ENCODE measurements at places on chromosomes 4 and X.

DNA sequence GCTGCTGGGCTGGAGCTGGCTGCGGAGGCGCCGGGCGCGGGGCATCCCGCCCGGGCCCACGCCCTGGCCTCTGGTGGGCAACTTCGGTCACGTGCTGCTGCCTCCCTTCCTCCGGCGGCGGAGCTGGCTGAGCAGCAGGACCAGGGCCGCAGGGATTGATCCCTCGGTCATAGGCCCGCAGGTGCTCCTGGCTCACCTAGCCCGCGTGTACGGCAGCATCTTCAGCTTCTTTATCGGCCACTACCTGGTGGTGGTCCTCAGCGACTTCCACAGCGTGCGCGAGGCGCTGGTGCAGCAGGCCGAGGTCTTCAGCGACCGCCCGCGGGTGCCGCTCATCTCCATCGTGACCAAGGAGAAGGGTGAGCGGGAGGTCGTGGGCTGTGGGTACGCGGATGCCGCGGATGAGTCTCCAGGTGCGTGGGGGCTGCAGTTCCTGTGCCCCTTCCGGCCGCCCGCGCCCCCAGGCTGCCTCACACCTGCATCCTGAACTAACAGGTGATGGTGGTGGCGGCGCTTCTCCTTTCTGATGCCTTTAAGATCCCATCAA lies 499 bp downstream of the CYP2U1 start:
- no peak for DNase-seq

GRCh38 chr4:155757745-155758265 lies 1.0 kb upstream of the GUCY1B1 start:
- no peak for DNase-seq

DNA sequence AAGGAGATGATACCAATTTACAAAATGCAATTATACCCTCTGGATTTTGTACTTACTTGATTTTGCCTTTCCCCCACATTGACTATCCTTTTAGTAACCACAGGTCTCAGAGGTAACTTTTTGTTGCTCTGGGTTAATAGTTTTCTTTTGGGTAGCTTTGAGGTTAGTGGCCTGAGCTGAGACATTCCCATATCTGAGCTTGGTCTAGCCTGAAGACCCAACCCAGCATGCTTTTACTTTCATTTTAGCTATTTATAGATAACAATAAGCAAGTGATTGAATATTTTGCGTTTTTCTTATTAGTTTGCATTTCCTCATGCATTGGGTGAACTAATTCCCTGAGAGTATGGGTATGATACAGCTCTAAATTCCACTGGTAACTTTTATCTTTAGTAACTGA lies 11.8 kb downstream of the HTN1 start:
- DNase-seq = no peak

DNA sequence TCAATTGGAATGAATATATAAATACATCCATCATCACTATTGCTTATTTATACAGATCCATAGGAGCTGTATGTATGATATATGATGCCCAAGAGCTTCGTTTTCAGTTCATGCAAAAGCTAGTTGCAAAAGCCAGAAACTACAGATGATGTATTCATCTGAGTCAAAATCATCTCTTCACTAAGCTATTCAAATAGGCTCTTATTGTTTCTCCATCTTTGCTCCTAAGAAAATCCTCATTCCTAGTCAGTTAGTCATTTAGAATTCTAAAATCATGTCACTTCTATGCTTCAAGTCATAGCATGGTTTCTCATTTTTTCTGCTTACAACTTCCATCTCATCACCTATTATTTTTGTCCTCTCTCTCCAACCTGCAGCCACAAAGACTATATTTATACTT lies 300.1 kb upstream of the TRAM1L1 start:
- DNase-seq = no peak

DNA sequence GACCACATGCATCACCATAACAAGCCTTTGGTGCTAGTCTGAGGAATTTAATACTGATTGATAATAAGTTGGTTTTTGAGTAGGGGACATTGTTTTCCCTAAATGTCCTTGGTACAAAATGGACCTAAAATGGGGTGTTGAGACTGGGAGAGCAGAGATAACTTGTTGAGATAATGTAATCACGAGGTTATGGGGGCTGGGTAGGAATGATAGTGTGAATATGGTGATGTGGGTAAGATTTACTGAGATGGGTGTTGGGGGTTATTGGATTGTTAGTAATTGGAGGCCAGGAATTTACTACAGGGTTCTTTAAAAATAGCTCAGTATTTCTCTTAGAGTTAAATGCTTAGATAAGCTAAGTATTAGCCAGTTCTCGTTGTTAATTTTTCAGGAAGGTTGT lies 3.9 kb downstream of the BMP2K start:
- no peak for DNase-seq

DNA sequence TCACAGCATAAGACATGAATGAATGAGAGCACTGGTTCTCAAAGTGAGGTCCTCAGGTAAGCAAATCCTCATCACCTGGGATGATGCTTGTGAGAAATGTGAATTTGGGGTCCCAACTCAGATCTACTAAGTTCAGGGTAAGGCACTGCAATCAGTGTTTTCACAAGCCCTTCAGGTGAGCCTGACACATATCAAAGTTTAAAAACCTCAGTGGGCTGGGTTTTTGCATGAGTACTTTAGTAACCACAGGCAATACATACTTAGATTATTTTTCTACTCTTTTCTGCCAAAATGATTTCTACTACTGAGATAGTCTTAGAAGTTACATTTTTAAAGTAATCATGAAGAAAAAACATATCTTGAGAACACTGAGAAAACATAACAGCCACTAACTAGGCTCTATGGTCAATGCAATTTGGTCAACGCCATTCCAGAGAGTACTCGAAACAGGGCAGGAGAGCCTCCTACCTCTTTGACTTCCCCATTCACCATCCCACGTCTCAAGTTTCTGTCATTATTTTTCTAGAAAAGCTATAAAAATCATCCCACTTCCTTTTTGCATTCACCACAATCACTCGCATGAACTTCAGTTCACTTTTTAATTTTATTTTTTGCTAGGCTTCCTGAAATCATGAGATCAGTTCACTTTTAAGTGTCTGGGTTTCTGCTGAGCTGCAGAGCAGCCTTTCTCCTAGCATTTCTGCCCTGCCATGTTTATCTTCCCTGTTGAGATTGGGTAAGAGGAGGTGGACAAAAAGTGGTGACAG lies 73.8 kb downstream of the MFAP3L start:
- DNase-seq = no peak

GRCh38 chrX:66756717-66757116 lies 117.8 kb upstream of the EDA2R start:
- no peak for DNase-seq

- DNase-seq = peak; percentile 4
Measured at GRCh38 chr4:87375719-87376291, 15.2 kb downstream of the HSD17B11 start.

DNA sequence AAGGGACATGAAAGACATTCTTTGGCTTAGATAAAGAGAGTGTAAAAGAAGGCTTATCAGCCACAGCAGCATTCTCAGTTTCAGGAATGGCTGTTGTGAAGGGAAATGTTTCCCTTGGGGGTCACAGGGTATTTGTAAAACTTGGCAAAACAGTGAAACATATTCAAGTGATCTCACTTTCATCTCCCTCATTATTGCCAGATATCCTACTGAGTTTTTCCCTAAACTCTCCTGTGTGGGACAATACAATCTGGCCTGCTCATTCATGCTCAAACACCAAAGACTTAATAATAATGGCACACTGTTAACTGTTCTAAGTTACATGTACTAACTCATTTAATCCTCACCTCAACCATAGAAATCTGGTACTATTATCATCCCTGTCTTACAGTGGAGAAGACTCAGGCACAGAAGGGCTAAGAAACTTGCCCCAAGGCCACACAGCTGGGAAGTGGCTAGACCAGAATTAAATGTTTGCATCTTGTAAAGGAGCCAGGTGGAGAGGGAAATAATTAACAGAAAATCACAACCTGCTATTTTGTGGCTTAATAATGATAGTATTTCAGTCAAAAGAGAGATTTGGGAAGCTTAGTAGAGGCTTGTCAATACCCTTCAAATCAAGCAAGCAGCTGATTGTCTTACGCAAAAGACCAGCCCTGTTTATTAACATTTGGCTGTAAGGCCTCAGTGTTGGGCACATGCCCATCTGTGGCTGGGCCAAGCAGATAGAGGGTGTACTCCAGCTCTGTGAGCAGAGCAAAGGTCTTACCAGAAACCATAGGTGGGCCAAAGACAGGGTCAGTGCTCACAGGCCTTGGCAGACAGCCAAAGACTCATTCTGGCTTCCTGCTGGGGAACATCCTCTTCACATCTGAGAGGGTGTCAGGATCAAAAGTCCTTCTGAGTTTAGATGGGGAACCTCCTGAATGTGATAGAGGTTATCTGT lies 17.3 kb downstream of the SMPX start:
- no peak for DNase-seq

DNA sequence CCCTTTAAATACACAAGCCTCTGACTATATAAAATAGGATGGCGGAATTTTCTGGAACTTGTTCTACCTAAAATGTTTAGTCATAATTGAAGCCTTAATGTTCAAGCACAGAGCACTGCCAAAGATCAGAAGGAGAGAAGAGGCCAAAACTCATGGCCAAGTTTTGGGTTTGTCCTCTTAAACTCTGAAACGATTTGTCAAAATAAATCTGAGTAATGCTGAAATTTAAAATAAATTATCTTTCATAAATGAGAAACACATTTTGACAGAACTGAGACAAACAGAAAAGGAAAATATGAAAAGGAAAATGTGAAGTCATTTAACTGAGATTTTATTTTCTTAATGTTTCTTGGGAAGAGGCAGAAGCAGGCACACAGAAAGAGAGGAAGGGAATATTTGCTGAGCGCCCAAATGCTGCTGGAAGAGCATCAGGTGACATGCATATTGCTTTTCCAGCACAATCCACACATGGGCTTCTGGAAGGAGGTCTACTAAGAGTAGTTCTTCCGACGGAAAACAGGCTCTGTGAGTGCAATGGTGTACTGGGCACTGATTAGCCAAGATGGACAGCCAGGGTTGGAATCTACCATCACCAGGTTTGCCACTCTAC lies 47.4 kb upstream of the ZNF518B start:
- no peak for DNase-seq

- no peak for DNase-seq
Measured at GRCh38 chr4:99275885-99276284, 14.9 kb downstream of the ADH1A start.

- no peak for DNase-seq
Measured at GRCh38 chr4:152247271-152247975, 288.5 kb downstream of the FBXW7 start.

DNA sequence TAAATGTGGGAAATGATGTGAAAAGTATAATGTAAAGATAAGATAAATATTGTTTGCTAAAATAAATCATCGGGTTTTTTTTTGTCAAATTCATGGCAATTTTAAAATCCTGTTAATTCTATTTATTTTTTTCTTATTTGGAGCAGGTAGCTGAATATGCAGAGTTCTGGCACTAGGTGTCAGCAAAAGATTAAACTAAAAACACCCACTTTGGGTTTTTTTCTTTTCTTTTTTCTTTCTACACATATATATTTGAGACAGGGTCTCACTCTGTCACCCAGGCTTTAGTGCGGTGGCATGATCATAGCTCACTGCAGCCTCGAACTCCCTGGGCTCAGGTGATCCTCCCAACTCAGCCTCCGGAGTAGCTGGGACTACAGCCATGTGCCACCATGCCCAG lies 6.9 kb upstream of the RAP2C start:
- DNase-seq = peak; percentile 0

DNA sequence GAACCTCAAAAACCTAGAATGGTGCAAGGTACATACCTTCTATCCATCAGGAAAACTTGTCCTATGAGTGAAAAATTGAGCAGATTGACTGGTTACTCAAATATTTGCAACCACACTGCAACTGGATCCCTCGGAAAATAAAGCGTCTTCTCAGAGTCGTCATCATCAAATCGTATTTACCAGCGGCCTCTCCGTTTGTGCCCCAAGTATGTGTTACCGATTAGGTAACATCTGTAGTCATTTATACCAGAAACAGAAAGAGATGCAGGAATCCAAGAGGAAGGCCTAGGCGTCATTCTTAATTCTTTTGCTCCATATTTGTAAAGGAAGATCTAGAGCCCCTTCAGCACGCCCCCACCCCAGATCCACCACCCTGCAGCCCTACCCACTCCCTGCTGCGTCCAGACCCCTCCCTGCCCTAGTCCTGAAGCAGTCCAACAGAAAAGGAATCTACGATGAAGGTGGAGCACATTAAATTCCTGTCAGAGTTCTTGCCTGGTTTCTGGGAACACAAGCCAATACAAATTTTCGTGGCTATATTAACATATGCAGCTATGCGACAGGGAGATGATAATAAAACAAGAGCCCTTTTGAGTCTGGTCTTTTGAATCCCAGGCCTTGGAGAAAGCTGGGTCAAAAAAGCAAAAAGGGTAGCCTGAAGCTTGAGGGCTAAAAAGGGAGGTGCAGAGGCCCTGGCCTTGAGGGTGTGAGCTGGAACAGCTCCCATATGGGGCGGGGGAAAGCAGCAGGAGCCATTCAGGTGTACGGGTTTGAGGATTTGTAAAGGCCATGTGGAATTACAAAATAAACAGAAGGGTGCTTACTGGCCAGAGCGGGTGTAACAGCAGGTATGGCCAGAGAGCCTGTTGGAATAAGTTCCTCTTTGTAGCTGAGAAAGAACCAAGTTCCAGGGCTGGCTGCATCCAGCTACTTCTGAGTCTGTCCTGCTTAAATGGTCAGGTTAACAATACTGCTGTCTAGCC lies 77.0 kb downstream of the ZNF827 start:
- no peak for DNase-seq

DNA sequence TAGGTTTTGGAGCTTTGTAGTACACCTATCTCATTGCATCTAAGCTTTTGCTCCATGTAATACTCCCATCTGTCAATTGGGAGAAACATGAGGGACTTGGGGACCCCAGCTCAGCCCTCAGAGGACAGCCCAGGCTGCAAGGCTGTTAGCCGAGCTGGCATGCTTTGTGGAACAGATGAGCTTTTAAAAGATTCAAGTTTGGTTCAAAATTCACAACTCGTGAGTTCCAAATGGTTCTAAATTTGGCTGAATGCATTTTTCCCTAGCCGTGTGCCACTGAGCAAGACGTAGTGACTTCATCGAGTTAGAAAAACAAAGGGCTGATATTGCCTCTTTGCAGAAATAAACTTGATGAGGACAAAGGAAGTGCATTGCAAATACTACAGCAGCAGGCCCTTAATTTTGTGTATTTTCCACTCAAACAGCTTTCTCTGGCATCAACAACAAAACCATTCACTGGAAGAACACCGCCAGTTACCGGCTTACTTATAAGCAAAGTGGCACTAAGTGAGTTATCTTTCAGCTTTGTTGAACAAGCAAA lies 165.0 kb upstream of the HS3ST1 start:
- DNase-seq = peak; percentile 29

GRCh38 chr4:73978886-73979285 lies 2.9 kb downstream of the PF4 start:
- DNase-seq = no peak

All from NCI-H1436 (cell line).